Heart left ventricle (tissue), 16 donors: ENCODE measurements at places on chromosomes 16 and 17. TPM values are rescaled to one million over a fixed set of nuclear protein-coding genes. Genes with fewer than 3 reads are reported as not detected.

PRSS8 gene
- not detected for total RNA-seq

TBC1D3I gene
- total RNA-seq: not detected

SOX9 gene
- 13.7 TPM for total RNA-seq

DNA sequence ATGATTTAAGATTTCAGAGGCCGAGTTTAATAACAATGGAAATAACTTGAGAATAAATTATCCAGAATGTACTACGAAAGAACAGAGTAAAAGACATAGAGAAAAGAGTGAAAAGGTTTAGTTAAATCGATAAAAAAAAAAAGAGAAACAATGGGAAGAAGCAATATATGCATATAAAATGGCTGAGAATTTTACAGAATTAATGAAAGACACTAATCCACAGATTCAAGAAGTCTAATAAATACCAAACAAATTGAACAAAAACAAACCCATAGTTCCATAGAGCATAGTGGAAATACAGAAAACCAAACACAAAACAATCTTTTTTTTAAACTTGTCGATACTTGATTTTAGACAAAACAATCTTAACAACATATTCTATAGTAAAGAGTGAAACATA is 1.7 kb downstream of the PSME3IP1 start:
- DNase-seq: no peak
- H3K4me1 ChIP-seq: peaks cover 22% of the 10 kb centered on the region
- H3K27me3 ChIP-seq: no peaks in the 10 kb centered on the region
- H3K4me3 ChIP-seq: no peak overlapping the region
- no peak overlapping the region for H3K27ac ChIP-seq

GRCh38 chr16:75301804-75302203 is 50.4 kb upstream of the BCAR1 start:
- no peak overlapping the region for H3K4me3 ChIP-seq
- DNase-seq: no peak
- H3K27ac ChIP-seq: no peak overlapping the region

GRCh38 chr17:75129576-75129975 is 2.0 kb downstream of the NT5C start:
- H3K27me3 ChIP-seq: no peaks in the 10 kb centered on the region
- peaks cover 4% of the 10 kb centered on the region for H3K4me1 ChIP-seq
- peaks cover 17% of the 10 kb centered on the region for H3K36me3 ChIP-seq

- no peaks in the 10 kb centered on the region for H3K27me3 ChIP-seq
- no peaks in the 10 kb centered on the region for H3K36me3 ChIP-seq
- H3K27ac ChIP-seq: no peak overlapping the region
- no peaks in the 10 kb centered on the region for H3K4me1 ChIP-seq
These were observed 356.4 kb upstream of the TOM1L1 start for GRCh38 chr17:54544249-54544648.

DNA sequence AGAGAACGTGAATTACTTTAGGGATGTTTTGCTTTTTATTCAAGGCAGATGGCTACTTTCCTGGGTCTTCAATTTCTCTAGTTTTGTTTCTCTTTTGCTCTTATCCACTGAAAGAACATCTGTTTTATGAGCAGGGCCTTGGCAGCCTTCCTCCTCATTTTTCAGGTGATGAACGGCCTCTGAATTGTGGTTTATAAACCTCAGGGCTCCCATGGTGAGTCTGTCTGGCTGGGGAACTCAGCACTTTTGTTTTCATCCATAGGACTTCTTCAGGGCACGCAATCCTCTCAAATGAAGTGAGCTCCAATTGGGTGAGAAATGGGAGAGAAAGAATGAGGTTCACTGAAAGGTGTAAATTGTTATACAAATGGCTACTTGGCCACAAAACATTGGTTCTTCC is 186.4 kb upstream of the ERCC4 start:
- H3K27me3 ChIP-seq: no peaks in the 10 kb centered on the region
- no peak for DNase-seq
- no peaks in the 10 kb centered on the region for H3K4me1 ChIP-seq
- no peak overlapping the region for H3K4me3 ChIP-seq

GRCh38 chr16:2719328-2720063 is 528 bp downstream of the PRSS27 start:
- no peaks in the 10 kb centered on the region for H3K36me3 ChIP-seq
- H3K27ac ChIP-seq: no peak overlapping the region
- DNase-seq: no peak
- no peaks in the 10 kb centered on the region for H3K27me3 ChIP-seq

GRCh38 chr16:84104231-84104630 is 12.5 kb downstream of the MBTPS1 start:
- peaks cover 4% of the 10 kb centered on the region for H3K4me1 ChIP-seq
- no peak overlapping the region for H3K4me3 ChIP-seq
- no peaks in the 10 kb centered on the region for H3K27me3 ChIP-seq
- peaks cover 32% of the 10 kb centered on the region for H3K36me3 ChIP-seq

DNA sequence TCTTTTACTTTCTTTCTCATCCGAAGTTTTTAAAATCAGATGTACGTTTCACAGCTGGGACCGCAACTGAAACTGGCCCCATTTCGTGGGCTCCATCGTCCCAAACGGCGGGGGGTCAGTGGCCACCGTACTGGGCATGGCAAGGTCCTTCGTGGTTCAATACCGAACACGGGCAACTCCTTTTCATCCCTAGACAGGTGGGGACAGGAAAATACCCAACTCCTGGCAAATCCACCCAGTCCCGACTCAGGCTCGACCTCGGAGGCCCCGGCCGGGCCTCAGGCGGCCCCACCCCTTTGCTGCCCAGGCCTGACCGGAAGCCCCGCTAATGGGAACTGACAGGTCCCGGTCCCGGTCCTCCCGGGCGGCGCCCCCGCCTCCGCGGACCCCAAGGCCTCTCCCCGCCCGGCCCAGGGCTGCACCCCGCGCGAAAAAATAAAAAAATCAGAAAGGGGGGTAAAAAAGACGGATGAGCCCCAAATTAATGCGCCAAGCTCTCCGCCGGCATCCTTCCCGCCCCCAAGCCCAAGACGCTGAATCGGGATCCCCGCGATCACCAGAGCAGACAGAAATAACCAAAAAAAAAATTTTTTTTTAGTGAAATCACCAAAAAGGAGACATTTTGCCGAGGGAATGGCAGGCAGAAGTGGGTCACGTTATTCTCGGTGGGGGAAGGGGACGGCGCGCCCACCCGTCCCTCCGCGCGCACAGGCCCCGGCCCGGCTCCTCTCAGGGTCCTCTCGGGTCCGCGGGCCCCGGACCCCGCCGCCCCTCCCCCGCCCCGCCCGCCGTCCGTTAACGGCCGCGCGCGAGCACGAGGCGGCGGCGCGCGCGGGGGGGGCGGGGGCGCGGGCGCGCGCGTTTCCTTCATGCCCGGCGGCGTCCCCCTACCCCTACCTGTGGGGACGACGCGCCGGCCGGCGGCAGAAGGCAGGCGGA is 562 bp downstream of the ZC3H7A start:
- peaks cover 7% of the 10 kb centered on the region for H3K36me3 ChIP-seq
- H3K4me1 ChIP-seq: peaks cover 42% of the 10 kb centered on the region
- DNase-seq: peak; percentile 86
- peak overlapping the region; percentile 94 for H3K4me3 ChIP-seq

DNA sequence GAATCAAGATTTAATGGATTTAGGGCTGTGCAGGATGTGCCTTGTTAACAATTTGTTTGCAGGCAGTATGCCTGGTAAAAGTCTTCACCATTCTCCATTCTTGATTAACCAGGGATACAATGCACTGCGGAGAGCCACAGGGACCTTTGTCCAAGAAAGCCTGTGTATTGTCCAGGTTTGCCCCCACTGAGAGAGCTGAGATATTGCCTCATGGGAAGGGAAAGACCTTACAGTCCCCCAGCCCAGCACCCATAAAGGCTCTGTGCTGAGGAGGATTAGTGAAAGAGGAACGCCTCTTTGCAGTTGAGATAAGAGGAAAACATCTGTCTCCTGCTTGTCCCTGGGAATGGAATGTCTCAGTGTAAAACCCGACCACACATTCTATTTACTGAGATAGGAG is 2169.6 kb downstream of the TP53TG3F start:
- no peaks in the 10 kb centered on the region for H3K27me3 ChIP-seq
- no peak overlapping the region for H3K4me3 ChIP-seq
- H3K27ac ChIP-seq: no peak overlapping the region
- DNase-seq: no peak

- H3K36me3 ChIP-seq: no peaks in the 10 kb centered on the region
- H3K4me3 ChIP-seq: no peak overlapping the region
- DNase-seq: no peak
These were observed 277.2 kb upstream of the TBX2 start for GRCh38 chr17:61122326-61122913.
